ENCODE measurements at places on chromosomes 3 and 15. TPM values are rescaled to one million over a fixed set of nuclear protein-coding genes. Genes with fewer than 3 reads are reported as not detected.
A peak's percentile ranks its signal among the peaks of the same experiment; 100 is the strongest.

PIERCE2 gene
- polyA plus RNA-seq: 2.3 TPM

GRCh38 chr3:69204315-69204957, 82.0 kb upstream of the LMOD3 start:
- no peak for DNase-seq

- DNase-seq: no peak
These were observed 10.0 kb upstream of the P3H2 start for GRCh38 chr3:190130696-190131095.

CATSPER2 gene
- polyA plus RNA-seq: 3.6 TPM

- DNase-seq: peak; percentile 20
These were observed 80.0 kb upstream of the SKOR1 start for GRCh38 chr15:67745073-67746006.

GRCh38 chr3:190495354-190495753, 18.5 kb upstream of the IL1RAP start:
- no peak for DNase-seq

DNA sequence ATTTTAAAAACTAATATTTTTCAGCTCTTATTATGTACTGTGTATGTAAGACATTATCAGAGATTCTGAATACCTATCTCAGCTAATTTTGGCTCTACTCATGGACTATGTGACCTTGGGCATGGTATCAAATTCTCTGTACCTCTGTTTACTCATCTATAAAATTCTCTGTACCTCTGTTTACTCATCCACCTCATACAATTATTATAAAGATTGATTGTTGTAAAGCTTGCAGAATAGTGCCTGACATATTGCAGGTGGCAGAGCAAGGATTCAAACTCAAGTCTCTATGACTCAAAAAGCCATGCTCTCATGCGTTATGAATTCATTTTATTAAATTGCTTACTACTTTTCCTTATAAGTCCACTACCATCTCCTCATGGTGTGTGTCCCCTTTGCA, 151.9 kb upstream of the ARL6 start:
- DNase-seq: no peak

GRCh38 chr3:27556887-27557286, 72.7 kb upstream of the SLC4A7 start:
- no peak for DNase-seq

GPR160 gene
- polyA plus RNA-seq: 0.33 TPM

DNA sequence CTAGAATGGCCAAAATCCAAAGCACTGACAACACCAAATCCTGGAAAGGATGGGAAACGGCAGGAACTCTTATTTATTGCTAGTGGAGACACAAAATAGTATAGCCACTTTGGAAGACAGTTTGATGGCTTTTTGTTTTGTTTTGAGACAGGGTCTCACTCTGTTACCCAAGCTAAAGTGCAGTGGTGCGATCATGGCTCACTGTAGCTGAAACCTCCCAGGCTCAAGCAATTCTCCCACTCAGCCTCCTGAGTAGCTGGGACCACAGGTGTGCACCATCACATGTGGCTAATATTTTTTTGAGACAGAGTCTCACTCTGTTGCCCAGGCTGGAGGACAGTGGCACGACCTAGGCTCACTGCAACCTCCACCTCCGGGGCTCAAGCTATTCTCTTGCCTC, 27.3 kb upstream of the GPR160 start:
- DNase-seq: no peak

GRCh38 chr15:33766389-33766788, 201.9 kb upstream of the CHRM5 start:
- no peak for DNase-seq

DNA sequence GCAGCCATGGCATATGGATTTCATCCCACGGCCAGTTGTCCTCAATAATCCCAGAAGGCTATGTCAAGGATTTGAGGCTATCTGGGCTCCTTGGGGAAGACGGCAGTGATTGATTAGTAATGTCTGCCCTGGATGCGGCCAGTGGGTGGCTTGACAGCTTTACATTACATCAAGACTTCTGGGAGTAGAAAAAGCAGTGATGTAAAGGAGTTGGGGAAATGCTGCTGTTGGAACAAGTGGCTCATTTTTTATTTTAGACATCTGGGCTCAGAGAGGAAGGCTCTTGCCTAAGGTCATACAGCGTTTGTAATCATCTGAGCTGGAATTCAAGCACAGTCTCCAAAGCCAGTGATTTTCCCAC, 94.1 kb downstream of the FLNB start:
- DNase-seq: no peak

DNA sequence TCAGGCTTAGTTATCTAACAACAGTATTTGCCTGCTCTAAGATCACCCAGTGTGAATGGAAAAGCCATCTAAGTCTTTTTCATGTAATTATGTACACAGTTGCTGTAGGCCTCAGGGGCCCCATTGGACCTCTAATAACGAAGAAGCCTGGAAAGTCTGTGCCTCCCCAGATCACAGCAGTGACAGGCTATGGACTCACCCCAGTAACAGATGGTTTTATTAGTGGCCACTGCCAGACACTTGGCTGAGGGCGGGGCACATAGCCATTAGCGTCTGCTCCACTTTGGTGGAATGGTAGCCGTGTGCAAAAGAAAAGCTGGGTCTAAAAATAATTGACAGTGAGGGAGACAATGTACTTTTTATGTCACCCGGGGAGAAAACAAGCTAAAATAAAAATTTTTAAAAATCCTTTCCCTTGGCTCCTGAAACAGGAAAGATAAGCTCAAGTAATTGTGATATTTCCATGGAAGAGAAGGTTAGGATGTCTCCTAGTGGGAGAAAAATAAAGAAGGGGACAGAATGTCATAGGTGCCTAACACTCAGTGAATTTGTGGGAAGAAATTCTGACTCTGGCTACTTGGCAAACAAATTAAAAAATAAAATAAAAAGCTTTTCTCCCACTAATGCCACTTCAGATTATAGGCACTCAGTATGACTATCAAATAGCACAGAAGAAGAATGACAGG, 44.3 kb upstream of the ZNF385D start:
- no peak for DNase-seq

- DNase-seq: peak; percentile 19
These were observed 769 bp downstream of the C2CD4A start for GRCh38 chr15:62067448-62068044.

RHOV gene
- 0.90 TPM for polyA plus RNA-seq

LRIG1 gene
- 10.4 TPM for polyA plus RNA-seq

CPN2 gene
- polyA plus RNA-seq: not detected

GRCh38 chr15:32722136-32722535, 4.3 kb downstream of the GREM1 start:
- no peak for DNase-seq

DNA sequence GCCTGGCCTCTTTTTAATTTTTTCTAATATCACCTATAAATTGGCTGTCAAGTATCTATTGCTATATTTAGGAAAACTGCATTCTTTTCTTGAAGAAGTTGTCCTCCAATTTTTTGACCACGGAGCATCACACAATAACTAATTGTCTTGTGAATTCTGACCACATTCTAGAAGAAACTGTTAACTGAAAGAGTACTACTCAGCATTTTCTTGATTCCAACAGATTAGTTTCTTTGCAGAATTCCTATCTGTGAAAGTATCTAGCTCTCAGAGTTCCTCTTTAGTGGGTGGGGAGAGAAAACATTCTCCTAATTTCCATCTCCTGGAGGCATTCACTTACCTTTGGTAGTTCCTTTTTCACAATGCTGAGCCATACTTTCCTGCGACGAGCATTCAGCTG, 31.1 kb downstream of the INO80 start:
- DNase-seq: no peak

DNA sequence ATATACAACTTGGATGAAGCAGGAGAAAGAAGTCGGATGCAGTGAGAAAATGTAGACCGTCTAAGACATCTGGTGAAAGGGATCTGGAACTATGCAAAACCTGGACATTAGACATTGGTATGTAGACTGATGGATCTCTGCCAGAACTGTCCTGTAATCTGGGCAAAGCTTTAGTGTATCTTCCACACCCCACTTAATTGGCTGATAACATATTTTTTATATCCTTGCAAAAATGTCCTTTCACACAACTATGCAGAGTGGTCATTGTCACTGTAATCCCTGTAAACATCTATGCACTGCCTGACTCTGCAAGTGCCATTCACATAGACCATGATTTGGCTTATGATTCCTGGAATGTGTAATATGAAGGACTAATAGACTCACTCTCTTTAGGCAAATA, 163.1 kb downstream of the TUSC7 start:
- no peak for DNase-seq

DNAH12 gene
- polyA plus RNA-seq: 0.02 TPM

DNA sequence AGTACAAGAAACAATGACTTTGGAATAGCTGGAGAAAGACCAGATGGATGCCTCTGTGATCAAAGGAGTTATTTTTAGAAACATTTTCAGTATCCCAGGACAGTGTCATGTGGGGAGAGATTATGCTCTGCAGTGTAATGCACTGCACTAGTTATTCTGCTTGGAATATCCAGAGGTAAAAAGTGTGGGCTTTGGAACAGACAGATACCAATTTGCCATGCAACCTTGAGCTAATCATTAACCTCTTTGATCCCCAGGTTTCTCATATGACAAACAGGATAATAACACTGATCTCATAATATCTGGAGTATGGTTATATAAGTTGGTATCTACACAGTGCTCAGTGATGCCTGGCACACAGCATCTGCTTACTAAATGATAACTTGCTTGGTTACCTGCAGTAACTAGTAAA, 12.2 kb upstream of the SLC7A14 start:
- DNase-seq: no peak

GRCh38 chr3:113769551-113769950, 22.7 kb downstream of the ATP6V1A start:
- DNase-seq: peak; percentile 47

DNA sequence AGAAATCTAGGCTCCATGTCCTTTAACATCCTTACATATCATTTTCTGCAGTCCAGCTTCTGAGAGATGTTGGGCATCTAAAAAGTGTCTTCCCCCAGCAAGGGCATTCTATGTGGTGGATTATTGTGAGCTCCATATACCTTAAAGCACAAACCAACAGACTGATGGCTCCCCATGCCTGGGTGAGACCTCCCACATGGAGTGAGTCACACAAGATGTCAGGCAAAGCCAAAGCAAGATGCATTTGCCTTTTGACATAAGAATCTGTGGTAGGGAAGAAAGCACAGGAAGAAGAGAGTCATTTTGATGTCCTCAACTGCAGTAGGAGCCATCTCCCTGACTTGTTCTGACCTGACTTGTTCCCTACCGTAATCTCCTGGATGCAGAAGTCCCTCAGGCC, 238.7 kb upstream of the EIF1B start:
- DNase-seq: no peak

MCTP2 gene
- polyA plus RNA-seq: 19.5 TPM

GRCh38 chr15:58462973-58463663, 31.3 kb downstream of the LIPC start:
- no peak for DNase-seq

DNA sequence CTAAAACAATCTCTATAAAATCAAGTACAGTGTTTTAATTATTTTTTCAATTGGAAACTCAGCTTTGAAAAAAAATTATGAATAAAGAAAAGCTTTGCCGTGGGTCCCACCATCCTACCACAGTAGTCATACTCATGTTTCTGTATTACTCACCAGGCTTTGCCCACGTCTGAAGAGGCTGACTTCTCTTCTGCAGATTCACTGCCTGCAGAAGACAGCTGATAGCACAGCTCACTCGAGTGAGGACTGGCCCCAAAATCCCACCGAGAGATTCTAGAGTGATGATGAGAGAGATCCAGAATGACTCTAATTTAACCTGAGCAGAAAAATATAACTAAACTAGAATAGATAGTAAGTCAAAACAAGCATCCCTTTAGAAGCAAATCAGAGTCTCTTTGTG, 11.9 kb downstream of the C2CD4B start:
- DNase-seq: no peak

GRCh38 chr3:188567478-188568195, 413.7 kb downstream of the LPP start:
- DNase-seq: no peak

GRCh38 chr3:11349446-11349845, 77.2 kb downstream of the ATG7 start:
- no peak for DNase-seq

DNA sequence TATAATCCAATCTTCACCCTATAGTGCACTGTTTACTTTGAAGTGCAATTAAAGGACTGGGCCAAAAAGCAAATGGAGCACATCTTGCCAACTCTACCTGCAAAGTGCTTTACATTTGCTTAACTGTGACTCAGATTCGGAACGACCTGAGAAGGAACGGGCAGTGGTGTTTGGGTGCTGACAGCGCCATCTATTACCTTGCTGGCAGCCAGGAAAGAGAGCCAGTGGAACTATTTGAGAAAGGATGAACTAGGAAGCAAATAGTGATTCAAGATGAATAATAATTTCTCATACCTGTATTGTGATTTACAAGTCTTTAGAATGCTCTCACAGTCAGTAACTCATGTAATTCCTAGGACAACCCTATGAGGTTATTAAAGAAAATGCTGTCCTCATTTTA, 312.9 kb downstream of the PDCD6IP start:
- no peak for DNase-seq

KLHDC8B gene
- 16.9 TPM for polyA plus RNA-seq
